Stimulated activated CD4-positive, alpha-beta T cell treated with anti-CD3 and anti-CD28 coated beads, Interleukin-15, amount 100 ng/mL, for 48 hours (primary cell): ENCODE measurements at places on chromosomes 2 and 18.

GRCh38 chr2:67877301-67877700 is 185.5 kb downstream of the C1D start:
- no peak for DNase-seq

GRCh38 chr2:104755026-104755878 is 98.7 kb upstream of the POU3F3 start:
- no peak for DNase-seq

GRCh38 chr2:159613651-159614285 is 2.6 kb downstream of the BAZ2B start:
- DNase-seq, result no peak

GRCh38 chr2:147999126-147999525 is 21.4 kb downstream of the ORC4 start:
- no peak for DNase-seq

DNA sequence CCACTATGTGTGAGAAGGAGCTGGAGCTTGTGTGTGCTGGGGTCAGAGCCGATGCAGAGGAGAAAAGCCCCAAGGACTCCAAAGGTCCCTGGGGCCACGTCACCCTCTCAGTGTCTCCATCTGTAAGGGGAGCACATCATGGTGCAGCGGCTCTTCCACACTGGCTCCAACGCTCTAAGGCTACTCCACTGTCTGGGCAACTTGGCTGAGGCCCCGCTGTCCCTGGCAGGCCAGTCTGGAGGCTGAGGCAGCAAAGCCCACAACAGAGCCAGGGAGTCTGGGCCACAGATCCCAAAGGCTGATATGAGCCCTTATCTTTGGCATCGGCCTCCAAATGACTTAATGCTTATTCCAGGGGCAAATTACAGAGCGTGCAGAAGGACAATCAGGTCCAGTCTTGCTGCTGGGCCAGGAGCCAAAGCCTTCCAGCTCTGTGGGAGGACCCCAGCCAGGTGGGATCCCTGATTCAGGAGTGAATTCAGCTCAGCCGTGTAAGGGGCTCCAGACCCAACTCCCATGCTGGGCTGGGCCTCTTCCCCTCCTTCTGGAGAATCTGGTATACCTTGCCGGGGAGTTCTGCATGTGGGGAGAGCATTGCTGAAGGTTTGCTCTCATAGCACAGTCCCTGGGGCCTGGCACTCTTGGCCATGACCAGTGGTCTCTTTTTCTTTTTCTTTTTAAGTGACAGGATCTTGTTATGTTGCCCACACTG is 1.8 kb upstream of the DUSP2 start:
- no peak for DNase-seq
